ENCODE measurements at places on chromosomes 7 and 10.

GRCh38 chr10:123062726-123063125 lies 53.9 kb downstream of the ACADSB start:
- no peak for DNase-seq

DNA sequence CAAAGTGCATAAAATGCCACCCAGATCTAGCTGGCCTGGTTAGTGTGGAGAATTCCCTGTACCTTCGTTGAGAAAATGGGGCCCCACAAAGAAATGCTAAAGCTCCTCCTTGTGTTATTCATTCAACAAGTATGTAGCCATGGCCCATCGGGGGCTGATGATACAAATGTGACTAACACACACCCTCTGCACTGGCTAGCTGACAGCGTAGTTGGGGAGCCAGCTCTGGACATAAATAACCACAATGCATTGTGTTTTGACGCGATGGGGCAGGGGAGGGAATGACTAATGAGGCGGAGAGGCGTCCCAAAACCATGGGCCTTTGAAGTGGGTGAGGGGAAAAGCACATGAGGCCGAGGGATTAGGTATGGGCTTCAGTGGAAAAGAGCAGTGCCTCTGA lies 28.2 kb upstream of the ASL start:
- DNase-seq, result no peak

DNA sequence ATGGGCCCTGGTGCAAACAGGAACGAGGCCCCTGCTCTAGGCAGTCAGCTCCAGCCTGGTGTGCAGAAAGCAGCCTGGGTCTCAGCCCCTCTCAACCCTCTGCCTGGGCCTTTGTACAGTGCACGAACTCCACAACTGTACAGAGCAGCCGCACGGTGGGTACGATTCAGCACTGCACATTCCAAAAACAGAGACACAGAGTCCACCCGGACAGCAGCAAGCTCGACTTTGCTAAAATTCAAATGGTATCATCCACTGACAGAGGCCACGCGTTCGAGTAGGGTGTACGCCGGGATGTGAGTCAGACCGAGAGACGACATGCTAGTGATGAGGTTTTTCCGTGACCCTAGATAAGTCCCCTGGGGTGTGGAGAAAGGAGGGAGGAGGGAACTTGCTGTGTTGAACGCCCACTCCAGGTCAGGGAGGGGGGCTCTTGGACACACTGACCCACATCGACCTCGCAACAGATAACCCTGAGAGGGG lies 65.6 kb upstream of the PDGFA start:
- DNase-seq, result peak; percentile 19

GRCh38 chr10:121307411-121307980 lies 290.7 kb downstream of the FGFR2 start:
- no peak for DNase-seq

GRCh38 chr10:124696446-124697392 lies 47.5 kb downstream of the FAM53B start:
- DNase-seq, result no peak

GRCh38 chr7:64775289-64775688 lies 18.9 kb upstream of the ZNF138 start:
- DNase-seq, result no peak

Measured in stimulated activated CD8-positive, alpha-beta memory T cell treated with anti-CD3 and anti-CD28 coated beads, Interleukin-2, amount 100 ng/mL, for 1 hour (primary cell).